ENCODE measurements at places on chromosomes 7 and 10.

DNA sequence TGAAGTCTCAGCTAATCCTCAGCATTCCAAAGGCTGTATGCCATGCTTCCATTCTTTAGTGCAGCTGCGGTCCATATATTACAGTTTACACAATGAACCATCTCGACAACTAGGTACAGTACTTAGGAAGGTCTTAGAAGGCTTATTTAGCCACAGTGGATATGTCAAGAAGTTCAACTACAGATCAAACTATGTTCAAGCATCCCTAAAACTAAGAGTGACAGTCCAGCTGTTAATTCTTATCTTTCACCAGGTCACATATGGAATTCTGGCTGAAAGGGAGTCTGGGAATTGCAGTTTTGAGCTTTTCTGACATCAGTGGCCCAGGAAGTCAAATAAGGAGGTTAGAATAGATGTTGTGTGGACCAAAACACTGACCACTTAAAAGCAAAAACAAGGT, 106.8 kb downstream of the SDHAF3 start:
- no peak for DNase-seq

GRCh38 chr7:38746438-38746837, 115.3 kb upstream of the AMPH start:
- DNase-seq = no peak

- DNase-seq = no peak
Measured at GRCh38 chr10:94287336-94287735, 75.4 kb downstream of the NOC3L start.

DNA sequence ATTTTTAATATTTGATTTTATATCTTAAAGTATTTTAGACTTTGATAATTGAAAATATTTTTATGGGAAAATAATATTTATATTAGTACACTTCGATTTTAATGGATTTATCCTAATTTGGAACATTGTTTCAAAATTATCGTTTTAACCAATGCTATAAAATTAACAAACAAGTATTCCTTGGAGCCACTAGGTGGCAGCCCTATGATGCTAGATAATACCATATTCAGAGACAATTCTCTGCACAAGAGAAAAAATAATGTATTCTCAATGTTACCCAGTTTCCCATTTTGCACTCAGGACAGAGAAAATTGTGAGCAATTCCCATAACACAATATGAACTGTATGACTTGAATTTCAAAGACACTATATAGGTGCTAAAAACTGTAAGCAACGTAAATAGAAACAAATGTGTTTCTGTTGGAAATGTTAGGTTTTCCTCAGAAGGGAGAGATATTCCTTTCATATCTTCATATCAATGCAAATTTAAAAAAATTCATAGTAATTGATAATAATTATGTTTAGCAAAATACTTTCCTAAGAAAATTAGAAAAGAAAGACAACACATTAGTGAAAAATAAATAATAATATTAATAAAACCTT, 237.8 kb downstream of the SEMA3E start:
- no peak for DNase-seq

DNA sequence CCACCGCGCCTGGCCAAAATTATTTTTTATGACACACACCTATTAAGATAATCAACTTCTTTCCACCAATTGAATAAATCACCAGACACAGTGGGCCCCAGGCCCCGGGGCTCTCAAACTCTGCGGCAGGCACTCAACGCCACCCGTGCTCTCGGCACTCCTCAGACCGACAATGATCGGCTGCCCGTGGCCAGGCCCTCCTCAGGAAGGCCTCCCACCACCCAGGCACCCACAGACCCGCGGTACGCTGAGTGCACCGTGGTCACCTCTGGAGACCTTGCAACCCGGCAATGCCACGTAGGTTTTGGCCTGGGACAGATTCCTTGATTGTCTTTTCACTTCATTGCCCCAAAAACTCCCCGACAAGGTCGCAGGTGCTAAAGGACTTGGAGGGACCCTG, 6.9 kb downstream of the RADIL start:
- DNase-seq = no peak
